Mesenchymal stem cell (in vitro differentiated cells and primary cell): ENCODE measurements at places on chromosomes 2 and 18.

- peaks cover 45% of the 10 kb centered on the region for H3K36me3 ChIP-seq
- H3K27me3 ChIP-seq: no peaks in the 10 kb centered on the region
- peak; percentile 98 for DNase-seq
- peaks cover 35% of the 10 kb centered on the region for H3K4me1 ChIP-seq
- H3K4me3 ChIP-seq: peak overlapping the region; percentile 52
Observed at GRCh38 chr2:218259099-218259961, 1.5 kb upstream of the GPBAR1 start.

DNA sequence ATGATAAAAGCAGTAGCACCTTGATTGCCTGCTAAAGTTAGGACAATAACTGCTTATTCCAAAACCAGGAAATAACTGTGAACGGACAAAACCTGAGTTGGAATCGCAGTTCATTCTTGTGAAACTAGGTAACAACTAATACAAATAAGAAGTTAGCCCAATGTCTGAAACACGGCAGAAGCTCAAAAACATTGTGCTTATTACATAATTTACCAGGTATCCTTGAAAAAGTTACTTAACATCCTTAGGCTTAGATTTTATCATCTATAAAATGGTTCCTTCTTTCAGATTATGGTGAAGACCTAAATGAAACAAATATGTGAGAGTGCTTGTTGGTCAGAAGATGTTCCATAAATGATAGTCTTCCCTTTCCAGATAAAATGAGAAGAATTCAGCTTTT, 32.4 kb downstream of the RTN4 start:
- H3K4me1 ChIP-seq: peaks cover 8% of the 10 kb centered on the region
- H3K4me3 ChIP-seq: no peak overlapping the region
- no peaks in the 10 kb centered on the region for H3K27me3 ChIP-seq
- H3K36me3 ChIP-seq: peaks cover 3% of the 10 kb centered on the region
- H3K27ac ChIP-seq: no peak overlapping the region

GRCh38 chr2:120066800-120067547, 54.1 kb downstream of the EPB41L5 start:
- H3K27ac ChIP-seq: no peak overlapping the region
- no peaks in the 10 kb centered on the region for H3K27me3 ChIP-seq
- DNase-seq: peak; percentile 53
- H3K36me3 ChIP-seq: no peaks in the 10 kb centered on the region

DNA sequence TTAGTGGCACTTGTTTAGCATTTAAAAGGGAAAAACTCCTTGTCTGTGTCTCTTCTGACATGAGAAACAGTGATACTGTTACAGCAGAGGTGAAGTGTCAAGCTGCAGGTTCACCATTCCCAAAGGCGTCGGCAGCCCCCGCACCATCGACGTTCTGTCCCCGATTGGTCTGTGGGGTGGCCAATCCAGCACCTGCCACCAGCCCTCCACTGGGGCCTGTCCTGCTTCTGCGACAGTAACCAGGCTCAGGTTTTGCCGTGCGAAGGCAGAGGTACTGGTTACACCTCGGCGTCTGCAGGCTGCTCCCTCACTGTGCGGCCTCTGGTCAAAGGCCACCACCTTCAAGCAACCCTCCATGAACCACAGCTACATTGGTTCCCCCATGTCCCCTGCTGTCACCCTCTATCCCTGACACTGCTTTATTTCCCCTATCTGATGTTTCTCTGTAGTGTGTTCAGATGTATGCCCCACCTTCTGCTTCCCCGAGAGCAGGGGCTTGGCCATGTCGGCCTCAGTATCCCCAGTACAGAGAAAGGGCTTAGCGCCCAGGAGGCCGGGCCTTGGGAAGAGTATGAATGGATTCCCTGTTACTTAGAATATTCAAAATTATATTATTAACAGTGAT, 8.6 kb upstream of the ESPNL start:
- H3K4me1 ChIP-seq: peaks cover 7% of the 10 kb centered on the region
- peaks cover 21% of the 10 kb centered on the region for H3K36me3 ChIP-seq
- no peak overlapping the region for H3K27ac ChIP-seq
- no peak overlapping the region for H3K4me3 ChIP-seq

- peaks cover 8% of the 10 kb centered on the region for H3K36me3 ChIP-seq
- H3K27ac ChIP-seq: peak overlapping the region; percentile 71
- DNase-seq: peak; percentile 33
- H3K4me1 ChIP-seq: no peaks in the 10 kb centered on the region
- no peak overlapping the region for H3K4me3 ChIP-seq
Observed at GRCh38 chr2:17757321-17757720, 3.4 kb downstream of the GEN1 start.
